PC-9 (cell line): ENCODE measurements at places on chromosomes 2 and 18. TPM values are rescaled to one million over a fixed set of nuclear protein-coding genes. Genes with fewer than 3 reads are reported as not detected.

GRCh38 chr2:16326711-16327300 is 338.8 kb downstream of the CYRIA start:
- no peak for DNase-seq

Gene RGPD4
- not detected in 2 replicates for total RNA-seq

GRCh38 chr2:173059292-173059691 is 16.4 kb upstream of the MAP3K20 start:
- no peak for DNase-seq

Gene IL18R1
- total RNA-seq, result 1.9 and 3.4 TPM in 2 replicates

- DNase-seq, result no peak
Observed at GRCh38 chr2:230050136-230050535, 18.6 kb downstream of the SLC16A14 start.
